ENCODE measurements at places on chromosomes 6 and 20. TPM values are rescaled to one million over a fixed set of nuclear protein-coding genes. Genes with fewer than 3 reads are reported as not detected.
A peak's percentile ranks its signal among the peaks of the same experiment; 100 is the strongest.

DNA sequence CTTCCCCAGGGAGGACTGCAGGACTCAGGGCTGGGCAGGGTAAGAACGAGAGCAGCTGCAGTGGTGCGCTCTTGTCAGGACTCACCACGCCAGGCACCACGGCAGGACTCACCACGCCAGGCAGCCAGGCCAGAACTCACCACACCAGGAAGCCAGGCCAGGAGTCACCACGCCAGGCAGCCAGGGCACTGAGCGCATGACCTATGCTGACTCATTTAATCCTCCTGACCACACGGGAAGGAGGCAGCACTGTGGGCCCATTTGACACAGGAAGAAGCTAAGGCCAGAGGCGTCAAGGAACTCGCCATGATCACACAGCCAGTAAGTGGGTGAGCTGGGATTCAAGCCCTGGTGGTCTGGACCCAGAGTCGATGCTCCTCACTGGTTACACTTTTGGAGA lies 189.3 kb downstream of the PREX1 start:
- peak; percentile 61 for DNase-seq

The VIP gene
- total RNA-seq, result not detected

GRCh38 chr6:4603291-4603690 lies 172.9 kb upstream of the CDYL start:
- peak; percentile 5 for DNase-seq

The GLP1R gene
- 4.8 TPM for total RNA-seq

The OR12D3 gene
- total RNA-seq, result not detected

DNA sequence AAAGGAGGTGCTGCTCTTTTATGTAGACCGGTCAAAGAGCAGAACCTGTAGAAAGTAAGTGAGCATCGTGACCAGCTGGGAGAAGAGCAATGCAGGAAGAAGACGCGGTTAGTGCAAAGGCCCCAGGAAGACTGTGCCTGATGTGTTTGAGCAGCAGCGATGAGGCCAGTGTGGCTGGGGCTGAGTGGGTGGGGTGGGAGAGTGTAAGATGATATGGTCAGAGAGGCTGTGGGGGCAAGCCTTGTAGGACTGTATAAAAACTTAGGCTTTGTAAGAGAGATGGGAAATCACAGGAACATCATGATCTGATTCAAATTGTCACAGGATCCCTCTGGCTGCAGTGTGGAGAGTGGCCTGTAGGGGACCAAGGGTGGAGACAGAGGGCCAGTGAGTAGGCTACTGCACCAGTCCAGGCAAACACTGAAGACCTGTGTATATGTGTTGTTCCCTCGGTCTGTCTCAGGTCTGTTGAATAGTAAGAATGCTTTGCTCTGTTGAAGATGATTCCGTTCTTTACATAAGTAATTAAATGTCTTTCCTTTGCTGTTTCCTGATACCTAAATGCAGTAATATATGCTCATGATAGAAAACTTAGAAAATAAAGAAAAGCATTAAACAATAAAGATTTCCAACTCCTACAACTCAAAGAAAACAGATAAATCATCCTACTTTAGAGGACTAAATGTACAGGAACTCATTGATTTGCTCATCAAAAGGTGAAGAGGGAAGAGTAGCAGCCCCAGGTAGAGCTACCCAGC lies 23.6 kb upstream of the WFDC2 start:
- peak; percentile 84 for DNase-seq

- no peak for DNase-seq
Observed at GRCh38 chr20:13552061-13552460, 86.7 kb downstream of the TASP1 start.

DNA sequence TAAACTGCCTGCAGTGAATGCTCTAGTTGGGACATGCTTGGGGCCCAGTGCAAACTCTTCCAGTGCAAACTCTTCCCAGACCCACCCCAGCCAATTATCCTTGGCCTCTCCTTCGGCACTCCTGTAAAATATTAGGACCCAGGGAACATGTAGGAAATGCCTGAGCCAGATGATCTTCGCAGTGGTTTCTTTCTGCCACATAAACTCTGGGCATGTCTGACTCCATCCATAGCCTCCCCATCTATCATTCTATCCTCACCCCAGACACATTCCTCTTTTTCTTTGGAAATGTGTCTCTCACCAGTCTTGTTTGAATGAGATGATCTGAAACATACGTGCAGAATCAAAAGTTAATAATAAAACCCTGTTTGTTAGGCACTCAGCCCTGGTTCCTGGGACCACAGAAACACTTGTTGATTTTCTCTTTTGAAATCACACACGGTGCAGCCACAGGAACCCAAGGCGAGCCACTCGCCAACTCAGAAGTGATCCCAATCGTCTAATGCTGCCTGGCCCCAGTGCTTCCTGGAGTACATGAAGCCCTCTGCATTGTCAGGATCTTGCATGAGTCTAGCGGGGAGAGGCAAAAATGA lies 108.9 kb upstream of the CST7 start:
- DNase-seq, result no peak

DNA sequence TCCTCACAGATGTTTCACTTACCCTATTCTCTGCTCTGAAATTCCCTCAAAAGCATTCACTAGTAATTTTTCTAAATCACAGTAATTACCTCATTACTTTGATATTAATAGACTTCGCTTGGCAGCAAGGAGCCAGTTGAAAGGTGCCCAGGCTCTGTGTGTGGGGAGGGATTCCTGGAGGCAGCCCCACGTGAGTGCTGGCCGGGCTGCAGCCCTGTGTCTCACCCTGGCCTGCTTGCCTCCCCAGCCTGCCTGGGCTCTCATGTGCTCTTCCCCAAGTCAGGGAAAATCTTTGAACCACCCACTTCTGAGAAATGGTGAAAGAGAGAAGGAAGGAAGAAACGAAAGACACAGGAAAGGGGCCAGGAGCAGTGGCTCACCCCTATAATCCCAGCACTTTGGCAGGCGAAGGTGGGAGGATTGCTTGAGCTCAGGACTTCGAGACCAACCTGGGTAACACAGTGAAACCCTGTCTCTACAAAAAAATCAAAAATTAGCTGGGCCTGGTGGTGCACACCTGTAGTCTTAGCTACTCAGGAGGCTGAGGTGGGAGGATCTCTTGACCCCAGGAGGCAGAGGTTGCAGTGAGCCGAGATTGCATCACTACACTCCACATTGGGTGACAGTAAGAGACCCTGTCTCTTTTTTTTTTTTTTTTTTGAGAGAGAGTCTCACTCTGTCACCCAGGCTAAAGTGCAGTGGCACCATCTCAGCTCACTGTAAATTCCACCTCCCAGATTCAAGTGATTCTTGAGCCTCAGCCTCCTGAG lies 20.0 kb upstream of the SNTA1 start:
- DNase-seq, result no peak

- DNase-seq, result no peak
Observed at GRCh38 chr6:20669571-20670314, 135.5 kb downstream of the CDKAL1 start.

DNA sequence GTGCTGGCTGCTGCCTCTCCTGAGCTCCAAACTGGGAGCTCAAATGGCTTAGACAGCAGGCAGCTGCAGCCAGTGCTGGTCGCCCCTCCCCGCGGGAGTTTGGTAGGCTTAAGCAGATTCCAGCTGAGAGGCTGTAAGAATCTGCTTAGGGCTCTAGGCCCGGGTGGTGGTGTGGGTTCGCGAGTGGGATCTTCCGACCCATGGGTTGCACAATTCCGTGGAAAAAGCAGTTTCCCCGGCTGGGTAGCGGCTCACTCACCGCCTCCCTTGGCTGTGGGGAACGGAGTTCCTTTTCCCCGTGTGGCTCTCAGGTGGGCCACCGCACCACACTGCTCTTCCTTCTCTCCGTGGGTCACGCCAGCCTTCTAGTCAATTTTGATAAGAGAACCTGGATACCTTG lies 232.5 kb downstream of the PKHD1 start:
- no peak for DNase-seq

DNA sequence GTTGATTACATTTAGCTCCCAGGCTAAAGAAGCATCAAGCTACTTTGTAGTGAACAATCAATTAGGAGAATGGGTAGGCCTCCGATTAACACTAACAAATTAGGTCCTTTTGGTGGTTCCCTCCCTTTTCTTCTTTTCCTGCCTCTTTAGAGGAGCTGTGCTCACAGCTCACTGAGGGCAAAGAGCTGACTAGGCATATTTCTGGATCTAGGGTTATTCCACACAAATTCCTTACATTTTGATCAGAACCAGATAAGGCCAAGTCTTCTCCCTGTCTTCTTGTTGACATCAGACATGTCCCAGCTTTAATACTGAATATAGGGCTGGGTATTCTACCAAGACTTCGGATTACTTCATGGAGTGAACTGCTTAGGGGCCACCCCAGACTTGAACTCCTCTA lies 119.1 kb downstream of the PKHD1 start:
- no peak for DNase-seq

DNA sequence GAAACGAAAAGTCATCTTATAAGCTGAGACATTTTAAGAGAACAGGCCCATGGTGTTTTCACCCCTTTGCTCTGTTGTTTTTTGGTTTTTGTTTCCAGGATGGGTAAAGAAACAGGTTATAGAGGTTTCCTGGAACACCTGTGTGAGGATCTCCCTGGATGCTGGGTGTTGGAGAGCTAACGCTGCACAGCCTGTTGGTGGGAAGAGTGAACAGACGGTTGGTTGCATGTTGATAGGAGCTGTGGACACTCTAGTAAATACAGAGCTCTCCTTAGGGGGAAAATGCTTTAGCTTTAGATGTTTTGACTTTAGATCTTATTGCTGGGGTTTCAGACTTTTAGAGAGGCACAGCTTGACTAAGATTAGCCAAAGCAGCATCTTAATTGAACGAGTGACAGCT lies 235.2 kb downstream of the SOX4 start:
- DNase-seq, result no peak

DNA sequence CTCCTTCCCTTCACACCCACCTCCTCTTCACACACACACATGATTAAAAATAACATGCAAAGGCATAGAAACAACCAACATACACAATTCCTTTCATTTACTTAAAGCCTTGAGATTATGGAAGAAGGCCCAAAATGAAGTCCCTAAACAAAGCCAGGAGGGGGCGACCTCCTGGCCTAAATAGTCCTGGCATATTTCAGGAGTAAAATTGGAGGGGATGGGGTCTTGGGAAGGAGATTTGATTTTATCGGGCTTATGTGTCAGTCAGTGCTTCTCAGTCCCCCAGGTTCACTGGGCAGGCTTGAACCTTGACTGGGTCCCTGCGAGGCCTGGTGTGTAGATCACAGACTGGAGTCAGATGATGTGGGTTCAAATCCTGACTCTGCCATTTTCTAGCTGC lies 266.4 kb downstream of the SAMD5 start:
- no peak for DNase-seq

GRCh38 chr6:2124260-2124709 lies 121.1 kb downstream of the GMDS start:
- no peak for DNase-seq

The BIRC7 gene
- total RNA-seq, result not detected

- DNase-seq, result no peak
Observed at GRCh38 chr6:150293423-150294173, 75.2 kb upstream of the IYD start.

DNA sequence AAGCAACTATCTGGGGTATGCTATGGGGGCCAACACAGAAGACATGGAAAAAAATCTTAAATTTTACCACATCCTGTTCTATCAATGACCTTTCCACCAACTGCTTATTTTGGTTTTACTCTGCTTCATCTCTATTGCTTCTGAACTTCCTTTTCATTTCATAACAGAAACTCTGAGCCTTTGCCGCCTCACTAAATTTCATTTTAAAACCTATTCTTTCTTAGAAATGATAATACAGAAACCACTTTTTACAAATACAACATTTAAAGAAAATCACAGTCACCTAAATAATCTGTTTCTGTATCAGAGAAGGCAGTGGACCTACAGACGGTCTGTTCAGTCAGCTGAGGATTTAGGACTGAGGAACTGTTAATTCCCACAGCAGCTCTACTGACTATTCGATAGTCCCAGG lies 117.5 kb downstream of the KCNQ5 start:
- DNase-seq, result no peak

DNA sequence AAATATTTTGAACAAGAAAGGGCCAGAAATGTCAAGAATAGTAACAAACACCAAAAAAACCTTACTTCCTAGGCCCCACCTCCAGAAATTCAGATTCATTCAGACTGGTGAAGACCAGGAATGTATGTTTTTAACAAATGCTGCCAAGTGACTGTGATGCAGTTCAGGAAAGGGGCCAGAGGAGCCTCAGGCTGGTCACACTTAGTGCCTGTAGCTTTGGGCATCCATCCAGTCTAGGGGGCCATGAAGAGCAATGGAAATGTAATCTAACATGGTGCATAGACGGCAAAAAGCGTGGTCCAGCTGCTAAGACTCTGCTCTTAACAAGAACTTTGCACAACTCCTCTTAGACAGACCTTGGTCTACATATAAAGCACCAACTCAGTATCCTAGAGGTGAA lies 7.1 kb downstream of the GJA1 start:
- no peak for DNase-seq

- DNase-seq, result peak; percentile 68
Observed at GRCh38 chr6:108673602-108674001, 112.9 kb downstream of the FOXO3 start.

- no peak for DNase-seq
Observed at GRCh38 chr6:160085713-160086505, 35.7 kb upstream of the SLC22A1 start.

GRCh38 chr6:107665382-107665781 lies 158.7 kb downstream of the SCML4 start:
- no peak for DNase-seq

DNA sequence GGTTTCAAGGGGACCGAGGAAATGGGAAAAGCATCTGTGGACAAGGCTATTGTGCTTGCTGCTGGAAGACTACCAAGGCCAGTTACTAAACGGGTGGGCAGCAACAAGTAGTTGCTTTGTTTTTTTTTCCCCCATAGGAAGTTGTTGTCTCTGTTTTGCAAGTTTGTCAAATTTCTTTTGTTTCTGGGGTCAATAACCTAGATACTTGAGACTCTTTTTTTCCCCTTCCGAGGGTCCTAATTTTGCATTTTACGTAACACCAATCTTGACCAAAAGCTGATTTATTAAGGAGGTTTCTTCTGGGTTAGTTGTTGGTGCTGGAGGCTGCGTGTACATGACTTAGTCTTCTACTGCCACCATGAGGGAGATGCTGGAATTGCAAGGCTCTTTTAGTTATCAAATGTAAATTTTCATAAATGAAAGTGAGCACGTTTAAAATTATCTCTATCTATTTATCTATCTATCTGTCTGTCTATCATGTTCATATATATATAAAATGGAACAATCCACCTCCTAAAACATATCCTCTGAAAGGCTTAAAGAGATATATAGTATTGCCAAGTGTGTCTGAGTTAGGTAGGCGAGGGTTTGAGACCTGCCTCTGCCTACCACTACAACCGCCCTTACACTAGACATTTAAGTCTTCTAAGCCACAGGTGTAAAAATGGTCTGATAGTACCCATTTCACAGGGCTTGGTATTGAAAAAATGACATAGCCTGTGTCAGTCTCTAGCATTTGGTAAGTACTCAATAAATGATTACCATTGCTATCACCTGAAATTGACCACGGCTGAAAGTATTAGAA lies 60.2 kb downstream of the GCLC start:
- DNase-seq, result peak; percentile 64

The ZNF341 gene
- total RNA-seq, result 10.2 TPM
